ENCODE measurements at places on chromosomes 7 and 10.

DNA sequence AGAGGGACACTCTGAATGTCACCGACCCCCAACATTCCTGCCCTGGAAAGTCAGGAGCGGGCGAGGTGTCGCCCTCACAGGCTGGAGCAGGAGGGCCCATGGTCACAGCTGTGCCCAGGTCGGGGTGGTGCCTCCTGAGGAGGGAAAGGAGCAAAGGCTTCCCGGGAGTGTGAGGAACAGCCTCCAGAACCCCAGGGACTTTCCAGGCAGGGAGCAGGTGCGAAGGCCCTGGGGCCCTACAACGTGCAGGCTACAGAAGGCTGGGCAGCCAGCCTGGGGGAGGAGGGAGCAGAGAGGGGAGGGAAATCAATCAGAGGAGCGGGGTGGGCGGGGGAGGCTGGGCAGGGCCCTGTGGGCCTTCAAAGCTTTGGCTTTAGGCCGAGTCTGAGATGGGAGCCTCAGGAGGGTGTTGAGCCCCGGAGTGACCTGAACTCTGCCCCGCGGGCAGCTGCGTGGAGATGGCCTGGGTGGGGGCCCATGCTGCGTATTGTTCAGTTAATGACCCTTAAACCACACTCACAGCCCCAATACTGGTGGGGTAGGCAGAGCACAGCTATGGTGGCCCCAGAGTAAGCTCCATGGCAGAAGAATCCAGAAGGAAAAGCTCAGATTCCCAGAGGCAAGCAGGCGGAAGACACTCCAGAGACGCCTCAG is 44.2 kb upstream of the PPP2R2D start:
- no peak for DNase-seq

DNA sequence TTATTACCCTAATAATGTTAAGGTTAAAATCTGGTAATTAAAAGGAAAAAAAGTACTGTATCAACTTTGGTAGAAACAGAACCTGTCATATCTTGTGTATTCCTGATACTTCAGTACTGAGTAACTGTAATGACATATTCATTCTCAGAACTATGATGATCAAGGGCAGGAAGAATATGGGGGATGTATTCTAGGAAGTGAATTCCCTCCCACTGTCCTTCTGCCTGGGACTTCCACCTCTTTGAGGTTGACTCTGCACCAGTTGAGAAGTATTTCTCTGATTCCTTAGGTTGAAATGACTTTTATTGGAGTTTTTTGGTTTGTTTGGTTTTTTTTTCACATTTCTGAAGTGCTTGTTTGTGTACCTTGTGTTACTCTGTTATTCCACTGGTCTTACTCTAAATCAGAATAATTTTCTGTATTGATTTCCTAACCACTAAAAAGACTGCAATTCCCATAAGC is 36.9 kb downstream of the WASL start:
- DNase-seq: no peak

GRCh38 chr7:43211693-43212092 is 99.2 kb downstream of the HECW1 start:
- peak; percentile 34 for DNase-seq

DNA sequence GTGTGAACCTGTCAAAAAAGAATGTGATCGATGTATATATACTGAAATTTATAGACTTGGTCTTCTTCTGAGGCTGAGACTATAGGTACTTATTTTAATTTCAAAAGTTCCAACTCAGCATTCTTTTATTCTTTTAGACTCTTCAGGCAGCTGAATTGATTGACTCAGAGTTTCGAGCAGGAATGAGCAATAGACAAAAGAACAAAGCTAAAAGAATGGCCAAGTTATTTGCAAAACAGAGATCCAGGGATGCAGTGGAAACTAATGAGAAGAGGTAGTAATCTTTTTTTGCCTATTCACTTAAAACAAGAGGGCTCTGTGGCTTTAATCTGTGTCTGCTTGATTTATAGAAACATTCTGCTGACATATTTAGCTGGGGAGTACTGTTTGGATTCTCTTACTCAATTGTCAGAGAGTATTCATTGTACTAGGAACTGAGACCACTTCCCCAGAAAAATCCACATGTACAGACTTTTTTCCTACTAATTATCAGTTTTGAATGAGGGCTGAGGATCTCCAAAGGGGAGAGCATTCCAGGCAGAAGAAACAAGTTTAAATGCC is 30.1 kb downstream of the BTAF1 start:
- no peak for DNase-seq

DNA sequence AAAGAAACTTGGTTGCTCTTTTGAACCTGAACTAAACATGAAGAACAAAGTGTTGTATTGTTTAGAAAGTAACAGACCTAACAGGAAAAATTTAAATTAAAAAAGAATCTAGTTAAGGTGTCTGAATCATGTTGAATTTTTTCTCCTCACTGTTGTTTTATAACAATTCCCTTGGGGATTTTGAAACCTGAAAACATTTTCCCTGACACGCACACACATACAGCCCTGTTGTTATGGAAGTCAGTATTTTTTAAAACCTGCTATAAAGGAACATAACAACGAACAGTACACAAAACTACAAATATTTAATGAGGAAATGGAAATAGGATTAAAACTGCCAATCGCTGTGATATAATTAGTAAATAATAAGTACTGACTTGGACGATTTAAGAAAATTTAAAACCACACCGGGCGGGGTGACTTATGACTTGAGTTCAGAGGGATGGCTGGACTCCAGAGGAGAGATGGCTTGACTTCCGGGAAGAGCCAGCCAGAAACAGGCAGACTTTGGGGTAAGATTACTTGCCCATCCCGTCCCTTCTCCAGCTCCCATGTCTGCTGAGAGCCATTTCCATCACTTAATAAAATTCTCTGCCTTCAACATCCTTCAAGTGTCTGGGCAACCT is 16.2 kb upstream of the SPOCK2 start:
- no peak for DNase-seq

GRCh38 chr7:107560898-107561516 is 2.7 kb downstream of the COG5 start:
- DNase-seq: peak; percentile 3

GRCh38 chr7:151275813-151276577 is 27.5 kb upstream of the SMARCD3 start:
- DNase-seq: no peak

- no peak for DNase-seq
Measured at GRCh38 chr7:134046594-134047128, 80.5 kb upstream of the LRGUK start.

- no peak for DNase-seq
Measured at GRCh38 chr7:26499315-26499897, 207.7 kb downstream of the SNX10 start.

GRCh38 chr7:95303013-95303905 is 21.1 kb downstream of the PON1 start:
- no peak for DNase-seq

DNA sequence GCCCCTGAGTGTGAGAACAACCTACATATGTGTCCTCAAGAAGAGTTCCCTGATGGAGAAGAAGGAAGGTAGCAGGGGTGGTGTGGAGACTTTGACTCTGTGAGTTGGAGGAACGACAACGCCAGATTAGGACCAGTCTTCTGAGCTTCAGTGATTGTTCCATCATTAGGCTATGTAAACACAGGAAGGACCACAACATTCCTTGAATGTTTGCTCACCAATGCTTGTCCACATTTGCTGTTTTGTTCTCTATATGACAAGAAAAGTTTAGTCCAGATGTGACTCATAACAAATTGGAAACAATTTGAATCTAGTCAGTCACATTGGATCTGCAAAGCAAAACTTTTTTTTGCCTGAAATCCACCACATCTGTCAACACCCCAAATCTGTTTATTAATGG is 62.7 kb downstream of the ENTPD1 start:
- DNase-seq: peak; percentile 95

- DNase-seq: no peak
Measured at GRCh38 chr10:22629852-22630233, 84.5 kb downstream of the PIP4K2A start.

- DNase-seq: no peak
Measured at GRCh38 chr10:6148908-6149307, 53.8 kb upstream of the PFKFB3 start.

GRCh38 chr10:130935897-130936550 is 375.5 kb downstream of the TCERG1L start:
- no peak for DNase-seq

DNA sequence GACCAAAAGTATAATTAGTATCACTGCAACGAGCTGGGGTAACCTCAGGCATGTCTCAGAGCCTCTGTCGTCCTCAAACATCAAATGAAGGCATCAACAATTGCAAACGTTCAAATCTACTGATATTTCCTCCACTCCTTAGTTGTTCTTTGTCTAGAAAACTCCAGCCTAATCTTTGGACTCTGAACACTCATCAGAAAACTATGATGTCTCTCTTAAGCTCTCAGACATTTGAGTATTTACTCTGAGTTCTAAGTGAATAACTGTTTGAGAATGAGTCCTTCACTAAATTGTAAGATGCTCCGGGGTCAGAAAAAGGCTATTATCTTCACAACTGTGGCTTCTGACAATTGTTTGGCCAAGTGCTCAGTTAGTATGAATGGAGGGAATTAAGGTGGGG is 536.4 kb downstream of the NRG3 start:
- peak; percentile 30 for DNase-seq

DNA sequence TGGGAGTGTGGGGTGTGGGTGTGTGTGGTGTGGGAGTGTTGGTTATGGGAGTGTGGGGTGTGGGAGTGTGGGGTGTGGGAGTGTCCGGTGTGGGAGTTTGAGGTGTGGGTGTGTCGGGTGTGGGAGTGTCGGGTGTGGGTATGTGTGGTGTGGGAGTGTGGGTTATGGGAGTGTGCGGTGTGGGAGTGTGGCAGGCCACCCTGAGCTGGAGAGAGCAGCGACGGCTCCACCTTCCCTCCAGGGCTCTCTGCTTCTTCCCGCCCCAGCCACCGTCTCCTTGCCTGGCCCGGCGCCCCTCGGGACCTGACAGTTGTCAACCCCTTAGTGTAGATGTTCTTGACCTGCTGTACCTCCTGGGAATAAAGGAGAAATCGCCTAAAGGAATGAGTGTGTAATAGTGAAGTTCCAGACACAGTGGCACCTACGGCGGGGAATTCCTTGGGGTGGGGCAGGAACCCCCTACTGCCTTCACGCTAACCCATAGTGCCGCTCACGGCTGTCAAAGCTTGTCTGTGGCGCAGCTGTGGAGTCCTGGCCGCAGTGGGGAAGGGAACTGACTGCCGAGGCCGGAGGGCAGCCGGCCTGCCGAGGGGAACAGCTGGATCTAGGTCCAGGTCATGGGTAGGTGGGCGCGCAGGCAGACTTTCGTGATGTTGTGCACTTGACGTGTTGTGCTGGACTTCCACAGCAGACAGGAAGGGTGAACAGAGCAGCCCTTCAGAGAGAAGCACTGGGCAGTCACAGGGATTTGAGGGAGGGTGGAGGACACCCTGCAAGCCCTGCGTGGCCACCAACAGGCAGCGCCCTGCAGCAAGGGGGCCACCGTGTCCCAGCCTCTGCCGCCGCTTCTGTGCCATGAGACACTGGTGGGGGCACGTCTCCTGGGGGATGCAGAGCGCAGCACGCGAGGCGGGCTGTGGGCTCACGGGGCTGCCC is 49.0 kb upstream of the EN2 start:
- no peak for DNase-seq

DNA sequence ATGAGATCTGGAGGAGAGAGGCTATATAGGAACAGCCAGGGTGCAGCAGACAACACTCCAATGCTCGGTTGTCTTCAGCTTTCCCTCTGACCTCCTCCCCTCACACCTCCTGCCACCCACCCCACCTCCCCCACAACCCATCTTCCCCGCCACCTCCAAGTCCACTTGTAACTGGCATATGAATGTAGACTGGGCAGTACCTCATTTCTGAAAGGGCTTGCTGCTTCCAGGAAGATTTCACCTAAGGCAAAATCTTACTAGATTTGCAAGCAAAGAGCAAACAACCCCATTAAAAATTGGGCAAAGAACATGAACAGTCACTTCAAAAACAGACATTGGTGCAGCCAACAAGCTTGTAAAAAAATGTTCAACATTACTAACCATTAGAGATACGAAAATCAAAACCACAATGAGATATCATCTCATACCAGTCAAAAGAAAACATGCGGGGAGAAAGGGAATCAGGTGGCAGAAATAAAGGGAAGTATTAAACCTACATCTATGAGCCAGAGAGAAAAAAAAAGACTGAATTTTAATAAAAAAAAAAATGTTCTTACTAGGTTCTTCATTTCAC is 164.6 kb upstream of the C1GALT1 start:
- DNase-seq: no peak

- peak; percentile 31 for DNase-seq
Measured at GRCh38 chr7:66883716-66884115, 37.3 kb upstream of the TMEM248 start.

DNA sequence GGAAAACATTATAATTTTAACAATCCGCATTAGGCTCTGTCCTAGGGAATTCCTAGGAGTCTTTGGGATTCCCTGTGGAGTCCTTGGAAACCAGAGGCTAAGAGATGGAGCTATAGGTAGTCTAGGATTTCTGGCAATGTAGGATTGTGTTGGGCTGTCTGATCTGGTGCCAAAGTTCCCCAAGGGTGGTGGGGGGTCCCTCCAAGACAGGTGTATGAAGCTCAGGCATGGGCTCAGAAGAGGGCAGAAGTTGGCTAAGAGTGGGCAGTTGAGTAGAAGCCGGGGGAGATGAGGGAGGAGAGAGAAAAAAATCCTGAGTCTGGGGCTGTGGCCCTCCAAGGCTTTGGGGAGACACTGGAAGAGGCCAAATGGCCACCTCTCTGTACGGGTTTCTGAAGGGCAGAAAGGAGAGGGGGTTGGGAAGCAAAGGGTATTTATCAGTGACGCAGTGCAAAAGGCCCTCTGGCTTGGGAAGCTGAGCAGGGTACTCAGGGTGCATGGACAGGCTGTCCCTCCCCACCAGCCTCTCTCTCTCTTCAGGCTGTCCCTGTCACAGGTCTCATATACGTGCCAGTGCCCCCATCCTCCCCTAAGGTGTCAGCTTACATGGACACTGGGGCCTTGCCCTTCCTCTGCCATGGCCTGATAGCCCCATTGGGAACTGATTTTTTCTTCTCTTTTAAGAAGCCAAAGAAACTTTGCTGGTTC is 929 bp downstream of the HOXA6 start:
- no peak for DNase-seq

DNA sequence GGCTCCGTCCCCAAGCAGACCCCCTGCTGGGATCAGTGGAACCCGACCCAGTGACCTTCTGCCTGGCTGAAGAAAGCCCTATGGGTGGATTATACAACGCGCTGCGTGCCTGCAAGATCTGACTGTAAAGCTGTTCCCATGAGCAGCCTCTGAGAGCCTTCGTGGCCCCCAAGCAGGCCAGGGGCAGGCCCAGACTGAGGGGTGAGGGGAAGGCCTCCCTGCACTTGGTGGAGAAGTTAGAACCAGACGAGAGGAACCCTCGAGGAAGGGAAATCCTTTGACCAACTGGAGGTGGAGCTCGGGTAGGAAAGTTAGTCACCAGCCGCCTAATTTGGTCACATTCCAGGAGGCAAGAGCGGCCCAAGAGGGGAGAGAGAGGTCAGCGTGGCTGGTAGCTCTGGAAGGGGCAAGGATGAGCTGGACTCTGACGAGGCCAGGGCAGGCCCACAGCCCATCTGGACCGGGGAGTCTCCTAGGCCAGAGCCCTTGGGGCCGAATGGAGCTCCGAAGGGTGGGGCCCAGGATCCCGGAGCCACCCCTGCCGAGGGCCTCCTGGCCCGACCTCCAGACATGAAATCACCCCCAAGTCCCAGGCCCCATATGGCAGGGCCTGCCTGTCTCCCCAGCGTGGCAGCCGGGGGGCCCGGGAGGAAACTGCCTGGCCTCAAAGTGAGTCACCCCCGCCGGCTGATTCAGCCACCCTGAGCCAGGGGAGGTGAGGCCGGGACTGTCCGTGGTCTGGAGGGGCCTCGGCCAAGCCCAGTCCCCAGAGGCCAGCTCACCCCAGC is 23.3 kb upstream of the PDGFA start:
- DNase-seq: peak; percentile 96
